ENCODE measurements at places on chromosomes 12 and 14.

DNA sequence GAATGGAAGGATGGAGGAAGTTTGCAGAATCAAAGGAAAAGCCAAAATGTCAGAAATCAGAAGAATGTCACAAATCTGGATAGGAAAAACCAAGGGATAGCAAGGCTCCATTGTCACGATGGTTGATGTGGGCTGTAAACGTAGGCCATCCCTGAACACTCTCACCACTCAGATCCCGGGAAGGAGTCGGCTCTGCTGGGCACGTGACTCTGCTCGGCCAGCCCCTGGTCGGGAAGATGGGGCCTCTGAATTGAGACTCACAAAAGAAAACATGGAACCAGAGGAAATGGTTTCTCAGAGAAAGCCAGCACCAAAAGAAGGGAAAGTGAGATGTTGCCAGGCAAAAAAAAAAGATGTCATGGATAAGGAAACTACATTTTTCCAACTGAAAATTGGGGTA, 26.2 kb downstream of the TCP11L2 start:
- DNase-seq, result no peak

- no peak for DNase-seq
These were observed 7.6 kb downstream of the FCF1 start for GRCh38 chr14:74720526-74720925.

DNA sequence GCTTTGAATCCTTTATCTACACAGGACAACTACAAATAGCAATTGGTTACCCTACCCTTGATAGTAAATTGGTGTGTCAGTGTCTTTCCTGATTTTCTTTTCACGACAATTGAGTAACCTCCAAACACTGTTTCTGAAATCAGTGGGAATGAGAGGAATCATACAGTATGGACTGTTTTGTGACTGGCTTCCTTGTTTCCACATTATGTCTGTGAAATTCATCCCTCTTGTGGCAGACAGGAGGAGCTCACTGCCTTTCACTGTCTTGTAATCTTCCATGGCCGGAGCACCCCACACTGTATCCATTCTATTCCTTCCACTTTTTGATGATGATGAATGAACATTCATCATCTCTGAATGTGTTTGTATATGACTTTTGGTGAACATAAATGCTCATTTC, 164.0 kb upstream of the PZP start:
- peak; percentile 5 for DNase-seq

DNA sequence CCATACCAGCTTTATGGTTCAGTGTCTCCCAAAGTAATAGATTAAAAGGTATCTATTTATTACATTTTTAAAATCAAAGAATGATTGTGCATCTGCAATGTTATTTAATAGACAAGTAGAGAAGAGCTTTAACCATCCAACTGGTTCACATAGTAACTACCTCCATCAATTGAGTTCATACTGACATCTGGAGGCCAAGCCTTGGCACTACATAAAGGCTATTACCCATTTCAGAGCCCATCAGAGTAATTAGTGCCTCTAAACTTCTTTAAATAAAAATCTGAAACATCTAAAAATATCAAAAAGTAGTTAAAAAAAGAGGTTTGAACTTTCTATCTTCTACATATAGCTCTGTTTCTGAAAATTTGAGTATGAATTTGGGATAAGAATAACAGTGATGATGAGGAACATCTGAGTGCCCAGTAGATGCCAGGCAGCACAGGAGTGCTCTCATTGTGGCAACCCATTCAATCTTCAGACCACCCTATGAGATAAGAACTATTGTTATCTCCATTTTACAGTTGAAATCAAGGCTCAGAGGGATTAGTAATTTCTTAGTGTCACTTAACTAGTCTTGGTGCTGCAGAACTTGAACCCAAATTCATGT, 132.9 kb upstream of the DAAM1 start:
- DNase-seq, result peak; percentile 35

- no peak for DNase-seq
These were observed 164.1 kb upstream of the CDKN3 start for GRCh38 chr14:54232735-54233134.

- DNase-seq, result peak; percentile 88
These were observed at the start of gene RERG for GRCh38 chr12:15220915-15221885. RERG (minus strand) TSS chr12:15221417; CDS start chr12:15217489, 3,928 bp downstream.

DNA sequence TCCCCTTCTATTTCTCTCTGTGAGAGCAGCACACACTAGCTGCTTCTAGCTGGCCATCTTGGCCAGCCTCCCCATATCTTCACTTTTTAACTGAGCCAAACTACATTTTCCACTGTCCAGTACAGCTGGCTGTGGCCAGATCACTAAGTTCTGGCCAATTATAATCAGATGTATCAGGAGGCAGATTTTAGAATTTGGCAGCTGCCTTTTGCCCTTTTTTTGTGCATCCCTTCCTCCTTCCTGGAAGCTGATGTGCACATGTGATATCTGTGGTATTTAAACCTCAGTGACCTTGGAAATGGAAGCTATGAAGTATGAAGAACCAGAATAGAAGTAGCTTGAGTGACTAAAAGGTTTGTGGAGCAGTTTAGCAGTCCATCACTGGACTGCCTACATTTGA, 49.8 kb upstream of the ANO6 start:
- no peak for DNase-seq

DNA sequence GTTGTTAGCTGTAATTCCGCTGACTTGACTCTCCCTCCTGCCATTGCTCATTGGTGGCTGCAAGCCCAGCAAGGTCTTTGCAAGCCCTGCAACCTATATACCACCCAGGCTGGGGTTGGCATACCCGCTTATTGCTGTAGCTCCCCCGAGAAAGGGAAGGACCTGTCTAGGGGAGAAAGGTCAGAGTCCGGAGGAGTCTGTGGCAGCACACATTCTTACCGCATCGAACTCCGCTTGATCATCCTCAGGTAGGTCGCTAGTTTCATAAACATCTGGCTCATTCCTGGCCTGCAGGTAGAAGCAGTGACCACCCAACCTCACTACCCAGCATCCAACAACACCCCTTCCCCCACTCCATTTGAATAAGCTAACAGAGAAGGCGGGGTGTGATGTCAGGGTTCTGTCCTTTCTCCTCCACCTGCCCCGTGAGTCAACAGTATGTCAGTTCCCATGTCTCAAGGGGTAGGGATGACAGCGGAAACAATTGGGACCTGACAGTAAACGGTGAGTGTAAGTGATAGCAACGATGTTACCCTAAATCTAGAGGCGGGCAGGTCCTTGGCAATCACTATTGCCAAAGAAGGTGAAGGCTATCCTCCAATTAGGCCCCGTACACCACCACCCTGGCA, 1.1 kb downstream of the DCTN2 start:
- DNase-seq, result no peak

- no peak for DNase-seq
These were observed 12.7 kb upstream of the LRIG3 start for GRCh38 chr12:58932806-58933681.

DNA sequence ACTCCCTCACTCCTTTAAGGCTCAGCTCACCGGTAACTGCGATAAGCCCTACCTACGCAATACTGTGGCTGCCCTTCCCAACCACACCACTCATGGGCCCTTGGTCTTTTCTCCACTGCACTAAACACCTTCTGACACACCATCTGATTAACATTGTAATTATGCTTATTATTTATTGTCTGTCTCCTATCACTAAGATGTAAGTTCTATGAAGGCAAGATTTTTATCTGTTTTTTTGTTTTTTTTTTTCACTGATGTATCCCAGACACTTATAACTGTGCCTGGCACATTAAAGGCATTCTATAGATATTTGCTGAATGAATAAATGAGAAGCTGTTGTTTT, 34.2 kb upstream of the PYGL start:
- DNase-seq, result no peak

- DNase-seq, result no peak
These were observed 118.0 kb upstream of the CDKN3 start for GRCh38 chr14:54278665-54279295.

DNA sequence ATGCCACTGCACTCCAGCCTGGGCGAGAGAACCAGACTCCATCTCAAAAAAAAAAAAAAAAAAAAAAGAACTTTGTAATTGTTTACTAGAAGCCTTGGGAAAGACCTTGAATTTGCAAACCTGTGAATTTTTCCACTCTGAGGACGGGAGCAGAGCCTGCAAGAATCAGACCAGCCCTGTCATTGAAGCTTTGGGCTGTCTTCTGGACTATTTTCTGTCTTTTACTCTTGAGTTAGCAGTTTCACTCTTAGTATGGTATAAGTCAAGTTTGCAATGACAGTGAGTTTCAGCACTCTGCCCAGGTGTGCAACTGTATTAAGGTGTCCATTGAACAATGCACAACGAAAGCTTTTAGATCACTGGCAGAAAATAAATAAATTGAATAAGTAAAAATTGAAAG, 81.4 kb upstream of the KRAS start:
- DNase-seq, result no peak

DNA sequence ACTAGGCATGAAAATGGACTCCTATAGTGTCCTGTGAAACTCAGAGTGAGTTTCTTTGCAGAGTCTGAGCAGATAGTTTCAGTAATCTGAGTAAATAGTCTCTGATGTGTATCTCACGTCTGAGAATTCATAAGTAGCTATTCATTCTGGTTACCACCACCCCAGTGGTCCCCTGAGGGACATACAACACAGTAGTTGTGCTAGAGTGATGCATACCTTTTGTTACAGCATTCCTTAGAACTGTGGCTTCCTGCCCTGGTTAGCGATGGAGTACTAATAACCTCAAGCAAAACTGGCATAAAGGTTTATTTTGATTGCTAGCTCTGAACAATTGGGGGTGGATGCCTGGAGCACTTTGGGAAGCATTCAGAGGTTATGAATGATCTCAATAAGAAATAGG, 114.7 kb downstream of the DAAM1 start:
- no peak for DNase-seq

DNA sequence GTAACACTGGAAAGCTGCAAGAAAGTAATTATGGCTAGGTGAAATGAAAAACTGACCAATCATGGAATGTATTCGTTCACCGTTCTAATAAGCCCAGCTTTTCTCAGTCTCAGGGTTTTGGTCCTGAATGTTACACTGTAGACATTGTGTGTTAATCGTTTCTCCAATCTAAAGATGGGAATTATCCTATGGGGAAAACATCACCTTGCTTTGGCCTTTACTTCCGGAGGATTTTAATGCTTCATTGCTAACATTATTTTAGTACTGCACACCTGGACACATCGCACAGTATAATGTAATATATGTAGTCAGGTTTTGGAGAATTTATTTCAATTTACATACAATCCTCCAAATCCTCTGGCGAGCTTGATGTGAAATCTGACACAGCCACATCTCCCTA, 1.2 kb upstream of the TRHDE start:
- DNase-seq, result no peak

GRCh38 chr14:100623961-100624360, 36.7 kb upstream of the BEGAIN start:
- DNase-seq, result no peak

- DNase-seq, result no peak
These were observed 691 bp downstream of the ZFYVE26 start for GRCh38 chr14:67815573-67816225.

GRCh38 chr12:4562034-4562657, at the start of gene DYRK4:
DYRK4 (plus strand) TSS chr12:4562208; CDS start chr12:4562246, 38 bp downstream.
- peak; percentile 68 for DNase-seq

Measured in midbrain (tissue), 1 donor.